Fibroblast of pulmonary artery (primary cell): ENCODE measurements at places on chromosomes 5 and 9.
A peak's percentile ranks its signal among the peaks of the same experiment; 100 is the strongest.

DNA sequence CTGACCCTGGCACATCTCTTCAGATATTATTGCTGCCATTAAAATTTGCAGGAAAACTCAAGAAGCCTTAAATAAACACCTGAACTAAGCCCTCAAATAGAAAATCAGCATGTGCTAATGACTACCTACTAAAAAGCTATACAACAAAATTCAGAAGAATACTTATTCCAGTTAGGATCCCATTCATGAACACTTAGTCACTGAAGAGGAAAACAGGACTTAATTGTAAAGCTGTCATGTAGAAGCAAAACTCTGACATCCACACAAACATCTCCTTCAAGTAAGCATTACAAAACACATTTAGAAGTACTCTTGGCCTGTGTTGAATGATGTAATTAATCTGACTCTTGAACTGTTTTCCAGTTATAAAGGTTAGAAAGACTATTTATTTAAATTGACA is 19.9 kb downstream of the ELL2 start:
- DNase-seq: peak; percentile 38

DNA sequence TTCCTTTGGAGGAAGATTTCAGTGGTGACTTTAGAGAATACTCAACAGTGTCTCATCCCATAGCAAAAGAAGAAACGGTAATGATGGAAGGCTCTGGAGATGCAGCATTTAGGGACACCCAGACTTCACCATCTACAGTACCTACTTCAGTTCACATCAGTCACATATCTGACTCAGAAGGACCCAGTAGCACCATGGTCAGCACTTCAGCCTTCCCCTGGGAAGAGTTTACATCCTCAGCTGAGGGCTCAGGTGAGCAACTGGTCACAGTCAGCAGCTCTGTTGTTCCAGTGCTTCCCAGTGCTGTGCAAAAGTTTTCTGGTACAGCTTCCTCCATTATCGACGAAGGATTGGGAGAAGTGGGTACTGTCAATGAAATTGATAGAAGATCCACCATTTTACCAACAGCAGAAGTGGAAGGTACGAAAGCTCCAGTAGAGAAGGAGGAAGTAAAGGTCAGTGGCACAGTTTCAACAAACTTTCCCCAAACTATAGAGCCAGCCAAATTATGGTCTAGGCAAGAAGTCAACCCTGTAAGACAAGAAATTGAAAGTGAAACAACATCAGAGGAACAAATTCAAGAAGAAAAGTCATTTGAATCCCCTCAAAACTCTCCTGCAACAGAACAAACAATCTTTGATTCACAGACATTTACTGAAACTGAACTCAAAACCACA is 67.4 kb downstream of the VCAN start:
- DNase-seq: no peak

DNA sequence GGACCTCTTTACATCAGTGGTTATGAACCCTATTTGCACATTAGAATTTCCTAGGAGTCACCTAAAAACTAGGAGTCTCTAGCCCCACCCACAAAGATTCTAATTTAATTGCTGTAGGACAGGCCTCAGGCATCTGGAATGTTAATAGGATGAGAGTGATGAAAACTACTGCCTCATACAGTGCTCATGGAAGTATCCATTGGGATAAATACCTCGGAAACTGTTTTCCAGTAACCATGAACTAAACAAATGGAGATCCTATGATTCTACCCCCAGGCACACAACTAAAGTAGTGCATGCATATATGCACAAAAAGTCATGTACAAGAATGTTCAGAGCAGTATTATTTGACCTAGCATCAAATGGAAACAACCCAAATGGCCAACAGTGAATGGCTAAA is 286.3 kb downstream of the DNAH5 start:
- DNase-seq: no peak

- no peak for DNase-seq
Observed at GRCh38 chr5:85906460-85906859, 711.3 kb upstream of the COX7C start.

GRCh38 chr5:169696621-169697510 is 59.8 kb downstream of the DOCK2 start:
- peak; percentile 43 for DNase-seq

DNA sequence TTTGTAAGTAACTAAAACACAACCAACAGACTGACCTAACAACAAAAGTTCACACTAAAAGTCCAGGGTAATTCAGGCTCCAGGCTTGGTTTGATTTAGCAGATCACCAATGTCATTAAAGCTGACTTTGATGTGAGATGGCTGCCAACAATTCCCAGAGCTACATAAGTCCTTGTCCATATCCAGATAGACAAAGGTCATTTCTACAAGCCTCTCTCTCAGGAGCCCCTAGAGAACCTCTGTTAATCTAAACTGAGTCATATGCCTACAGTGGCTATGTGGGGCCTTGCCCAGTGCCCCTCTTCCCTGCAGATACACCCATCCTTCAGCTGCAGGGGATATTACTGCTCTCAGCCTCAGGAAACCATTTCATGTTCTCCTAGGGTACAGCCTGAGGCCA is 18.2 kb upstream of the ANP32B start:
- no peak for DNase-seq

- peak; percentile 96 for DNase-seq
Observed at GRCh38 chr5:34709861-34710673, 53.9 kb downstream of the RAI14 start.

- DNase-seq: no peak
Observed at GRCh38 chr5:156036640-156037039, 290.3 kb upstream of the SGCD start.

- peak; percentile 73 for DNase-seq
Observed at GRCh38 chr5:122907276-122907675, 61.9 kb downstream of the SNX24 start.

GRCh38 chr5:110880413-110880812 is 141.6 kb downstream of the SLC25A46 start:
- peak; percentile 98 for DNase-seq

DNA sequence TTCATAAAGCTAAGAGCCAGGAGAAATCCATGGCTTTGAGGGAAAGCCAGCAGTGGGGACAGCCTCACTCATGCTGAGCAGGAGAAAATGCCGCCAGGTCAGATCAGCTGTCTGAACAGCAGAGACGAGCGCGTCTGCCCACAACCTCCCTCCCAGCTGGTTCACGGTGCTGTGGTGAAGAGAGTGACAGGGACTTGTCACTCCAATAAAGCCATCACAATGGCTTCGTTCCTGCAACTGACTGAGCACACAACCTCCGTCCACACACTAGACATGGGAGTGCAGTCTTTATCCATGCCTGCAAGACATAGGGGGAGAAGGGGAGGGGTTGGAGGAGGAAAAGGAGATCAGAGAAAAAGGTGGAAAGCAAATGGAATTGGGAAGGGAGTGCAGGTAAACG is 206.9 kb downstream of the GABBR2 start:
- no peak for DNase-seq
